ENCODE measurements at places on chromosomes 1 and 21. TPM values are rescaled to one million over a fixed set of nuclear protein-coding genes. Genes with fewer than 3 reads are reported as not detected.

The MYOG gene
- not detected for total RNA-seq

The MMEL1 gene
- not detected for total RNA-seq

The TFF3 gene
- total RNA-seq = 0.98 TPM

The IRF2BP2 gene
- 78.2 TPM for total RNA-seq

DNA sequence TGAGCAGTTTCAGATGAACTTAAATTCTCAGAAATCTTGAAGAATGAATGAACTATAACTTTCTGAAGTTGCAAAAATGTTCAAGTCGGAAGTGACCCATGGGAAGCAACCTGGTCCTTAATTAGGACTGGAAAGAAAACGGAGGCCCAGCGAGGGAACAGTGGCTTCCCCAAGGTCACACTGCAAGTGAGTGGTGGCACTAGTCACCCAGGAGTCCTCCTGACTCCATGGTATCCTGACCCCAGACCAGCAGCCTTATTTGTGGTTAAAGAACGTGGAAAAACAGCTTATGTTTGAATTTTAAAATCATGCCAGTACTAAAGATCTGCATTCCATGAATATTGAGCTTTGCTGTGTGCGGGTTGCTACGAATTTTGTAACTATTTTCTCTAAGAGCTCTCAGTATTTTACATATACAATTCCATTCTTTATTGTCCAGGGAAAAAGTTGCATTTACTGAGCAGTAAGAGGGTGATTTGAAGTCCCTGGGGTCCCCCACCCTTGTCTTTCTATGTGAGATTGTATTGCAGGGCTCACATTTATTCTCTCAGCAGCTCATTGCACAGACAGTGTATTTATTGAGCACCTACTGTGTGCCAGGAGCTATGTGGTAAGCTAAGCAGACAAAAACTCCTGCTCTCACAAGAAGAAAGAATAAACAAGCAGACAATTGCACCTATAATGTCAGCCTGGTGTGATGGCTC lies 61.6 kb upstream of the ATP5PO start:
- DNase-seq = no peak

DNA sequence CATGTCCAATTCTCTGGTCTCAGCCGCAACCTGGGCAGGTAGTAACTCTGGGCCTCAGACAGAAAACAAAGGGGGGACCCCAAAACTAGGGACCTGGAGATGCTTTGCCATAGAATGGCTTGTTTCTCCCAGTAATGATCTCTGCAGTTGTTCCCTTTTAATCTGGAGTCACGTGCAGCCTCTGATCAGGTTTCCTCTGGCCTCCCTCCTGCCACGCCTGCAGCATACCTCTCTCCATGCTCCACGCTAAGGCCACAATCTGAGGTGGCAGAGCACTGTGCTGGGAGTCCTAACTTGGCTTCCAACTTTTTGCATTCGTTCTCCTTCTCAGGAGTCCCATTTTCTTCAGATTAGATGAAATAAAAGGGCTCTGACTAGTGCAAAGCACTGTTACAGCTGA lies 1.9 kb downstream of the PABPC4 start:
- no peak for DNase-seq

GRCh38 chr1:30042438-30043147 lies 680.8 kb downstream of the MATN1 start:
- DNase-seq = no peak

DNA sequence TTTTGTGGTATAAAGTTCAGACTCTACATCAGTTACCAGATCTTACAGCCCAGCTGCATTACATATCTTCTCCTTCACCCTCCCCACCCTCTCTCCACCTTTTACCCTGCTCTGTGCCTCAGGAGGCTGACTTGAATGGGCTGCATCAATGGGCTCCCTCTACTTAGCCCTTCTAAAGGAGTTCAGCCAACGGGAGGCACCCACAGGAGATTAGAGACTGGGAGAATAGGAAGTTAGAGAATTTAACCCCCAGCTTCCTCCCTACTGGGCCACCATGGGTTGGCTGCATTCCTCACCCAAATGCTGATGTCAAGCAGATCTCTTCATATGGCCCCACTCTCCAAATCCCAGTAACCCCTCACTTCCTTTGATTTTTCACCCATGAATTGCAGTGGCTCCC lies 17.1 kb upstream of the DUSP23 start:
- DNase-seq = no peak

DNA sequence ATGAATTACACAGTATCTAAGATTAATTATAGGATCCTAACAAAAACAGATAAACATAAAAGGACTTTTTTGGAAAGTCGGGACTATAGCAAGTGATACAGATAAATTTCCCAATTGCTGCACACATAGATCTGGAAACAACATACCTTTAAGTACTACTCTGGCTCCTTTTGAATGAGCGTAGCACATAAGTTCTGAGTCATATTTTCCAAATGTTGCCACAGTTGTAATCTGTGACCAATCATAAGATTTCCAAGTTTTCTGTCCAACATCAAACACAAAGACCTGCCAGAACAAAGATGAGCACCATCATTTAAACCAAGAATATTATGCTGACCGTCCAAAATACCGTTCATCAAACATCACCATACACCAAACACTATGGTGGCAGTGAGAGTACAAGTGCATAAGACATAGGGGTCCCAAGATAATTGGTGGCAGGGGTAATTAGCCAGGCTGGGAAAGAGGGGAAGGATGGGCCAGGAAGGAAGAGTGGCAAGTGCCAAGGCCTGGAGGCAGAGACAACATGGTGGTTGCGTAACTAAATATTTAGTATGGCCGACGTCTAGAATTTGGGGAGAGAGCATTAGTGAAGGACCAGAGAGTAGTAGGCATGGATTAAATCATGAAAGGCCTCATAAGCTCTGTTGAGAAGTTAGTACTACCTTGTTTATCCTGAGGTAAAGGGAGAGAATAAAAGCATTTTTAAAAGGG lies 3.6 kb downstream of the CTBS start:
- DNase-seq = no peak

DNA sequence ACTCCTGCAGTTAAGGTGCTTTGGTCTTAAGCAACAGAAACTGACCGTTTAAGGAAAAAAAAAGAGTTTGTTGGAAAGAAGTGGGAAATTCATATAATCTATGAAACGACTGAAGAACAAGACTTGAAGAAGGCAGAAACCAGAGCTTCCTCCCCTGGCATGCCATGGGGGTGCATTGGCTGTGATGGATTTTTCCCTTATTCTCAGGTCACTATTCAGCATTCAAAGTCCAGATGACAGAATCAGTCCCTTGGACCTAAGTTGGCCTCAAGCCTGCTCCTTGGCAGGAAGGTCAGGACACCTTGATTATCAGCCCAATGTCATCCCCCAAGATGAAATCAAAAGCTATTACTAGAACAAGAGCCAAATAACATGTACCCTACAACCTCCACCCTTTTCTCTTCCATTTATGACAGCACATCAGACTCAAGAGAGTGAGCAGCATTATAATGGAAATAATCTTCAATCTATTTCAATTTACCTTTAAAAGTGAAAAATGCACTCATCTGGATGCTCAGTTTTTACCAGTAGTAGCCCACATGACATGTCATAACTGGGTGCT lies 15.8 kb upstream of the TMEM9 start:
- no peak for DNase-seq

GRCh38 chr1:44339731-44340130 lies 15.3 kb downstream of the ERI3 start:
- DNase-seq = no peak

DNA sequence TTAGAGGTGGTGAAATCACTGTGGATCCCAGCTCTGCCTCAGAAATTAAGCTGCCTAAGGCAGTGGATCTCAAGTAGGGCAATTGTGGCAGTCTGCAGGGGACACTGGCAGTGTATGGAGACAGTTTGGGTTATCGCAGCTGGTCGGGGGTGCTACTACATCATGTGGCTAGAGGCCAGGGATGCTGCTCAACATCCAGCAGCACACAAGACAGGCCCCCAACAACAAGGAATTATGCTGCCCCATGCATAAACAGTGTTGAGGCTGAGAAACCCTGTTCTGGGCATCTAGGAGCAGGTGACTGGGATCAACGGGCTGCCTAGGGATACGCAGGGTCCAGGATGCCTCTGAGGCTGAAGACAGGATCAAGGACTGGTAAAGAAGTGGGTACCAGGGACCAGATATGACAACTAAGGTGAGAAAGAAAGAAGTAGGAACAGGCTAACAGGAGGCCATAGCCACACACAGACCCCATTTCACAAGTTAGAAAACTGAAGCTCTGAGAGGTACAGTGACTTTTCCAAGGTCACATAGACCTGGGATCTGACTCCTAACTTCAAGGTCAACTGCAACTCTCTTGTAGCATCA lies 8.7 kb downstream of the BATF3 start:
- DNase-seq = no peak

DNA sequence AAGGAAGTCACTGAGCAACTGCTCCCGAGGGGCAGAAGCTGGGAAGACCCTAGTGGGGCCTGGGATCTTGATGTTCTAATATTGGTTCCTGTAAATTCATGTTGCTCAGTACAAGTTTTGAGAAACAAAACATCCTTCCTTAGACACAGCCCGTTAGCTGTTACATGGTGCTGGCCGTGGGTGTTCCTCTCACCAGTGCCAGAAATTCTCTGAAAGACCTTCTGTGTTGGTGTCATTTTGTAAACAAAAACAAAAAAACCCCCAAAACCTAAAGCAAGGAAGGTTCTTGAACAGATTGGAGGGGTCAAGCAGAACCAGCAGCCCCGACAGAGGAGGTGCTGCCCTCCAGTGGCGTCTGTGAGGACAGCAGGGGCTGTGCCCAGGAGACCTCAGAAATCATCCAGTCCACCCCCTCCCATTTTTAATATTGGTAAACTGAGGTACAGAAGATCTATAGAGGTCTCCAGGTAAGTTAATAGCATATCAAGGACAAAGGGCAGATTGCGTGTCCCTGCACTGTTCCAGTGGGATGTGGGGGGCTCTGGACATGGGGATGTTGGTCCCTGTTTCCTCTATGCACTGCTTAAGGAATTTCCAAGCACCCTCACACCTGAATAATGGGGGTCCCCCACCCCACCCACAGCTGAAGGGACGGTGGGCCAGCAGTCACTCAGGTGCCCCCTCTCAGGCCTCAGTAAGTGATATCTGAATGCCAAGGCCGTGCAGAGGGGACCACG lies 38.2 kb downstream of the SLC2A7 start:
- DNase-seq = peak; percentile 66

- no peak for DNase-seq
Observed at GRCh38 chr21:38920631-38921398, 115.1 kb downstream of the ETS2 start.

Data from heart right ventricle (tissue), 16 donors.